ENCODE measurements at places on chromosomes 4 and X.
A peak's percentile ranks its signal among the peaks of the same experiment; 100 is the strongest.

DNA sequence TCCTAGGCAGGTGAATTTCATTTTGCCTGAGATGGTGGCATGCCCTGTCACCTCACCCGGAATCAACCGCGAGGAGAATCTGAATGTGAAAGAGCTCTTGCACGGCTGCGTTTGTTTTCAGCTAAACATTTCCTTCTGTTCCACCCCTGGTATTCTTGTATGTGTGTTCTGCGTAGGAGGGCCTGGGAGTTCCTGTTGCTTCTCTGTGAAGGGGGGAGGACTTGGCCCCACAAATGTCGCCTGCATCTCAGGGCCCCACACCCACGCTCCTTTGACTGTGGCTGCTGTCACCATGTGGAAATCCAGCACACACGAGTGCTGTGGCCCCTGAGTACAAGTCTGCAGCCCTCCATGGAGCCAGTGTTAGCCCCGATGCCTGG lies 45.8 kb upstream of the CLCN4 start:
- peak; percentile 51 for DNase-seq

DNA sequence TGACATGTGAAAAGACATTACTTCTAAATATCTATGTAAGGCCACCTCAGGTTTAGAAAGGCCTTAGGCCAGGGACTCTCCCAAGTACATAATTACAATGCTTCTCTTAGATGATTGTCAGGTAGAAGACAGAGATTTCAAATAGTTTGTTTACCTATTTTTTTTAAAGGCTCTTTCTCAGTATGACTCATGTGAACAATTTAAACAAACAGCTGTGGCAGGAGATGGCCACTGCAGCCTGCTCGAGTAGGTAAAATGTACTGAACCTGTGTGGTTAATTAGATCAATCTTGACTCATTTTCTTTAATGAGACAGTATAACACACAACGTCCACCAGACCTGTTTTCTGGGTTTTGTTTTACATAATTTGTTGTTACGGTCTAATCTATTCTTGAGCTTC lies 50.2 kb downstream of the LEF1 start:
- DNase-seq, result no peak

GRCh38 chr4:36533944-36534343 lies 252.5 kb downstream of the DTHD1 start:
- no peak for DNase-seq

- DNase-seq, result no peak
Observed at GRCh38 chrX:13825178-13825762, 8.4 kb upstream of the GPM6B start.

- no peak for DNase-seq
Observed at GRCh38 chrX:110569506-110569905, 210.9 kb downstream of the RTL9 start.

GRCh38 chrX:116873671-116874070 lies 410.9 kb upstream of the CT83 start:
- no peak for DNase-seq

GRCh38 chr4:67576538-67576937 lies 18.0 kb downstream of the STAP1 start:
- DNase-seq, result no peak

- DNase-seq, result no peak
Observed at GRCh38 chrX:16333453-16333852, 166.2 kb downstream of the MAGEB17 start.

- DNase-seq, result no peak
Observed at GRCh38 chr4:76270244-76271175, 19.0 kb downstream of the FAM47E start.

GRCh38 chrX:74613370-74614092 lies 893 bp downstream of the RLIM start:
- DNase-seq, result no peak
